Peyer's patch (tissue), 4 donors: ENCODE measurements at places on chromosomes 3 and 15. TPM values are rescaled to one million over a fixed set of nuclear protein-coding genes. Genes with fewer than 3 reads are reported as not detected.

NR1I2 gene
- total RNA-seq = 456 TPM

SYNPR gene
- not detected for total RNA-seq

DNA sequence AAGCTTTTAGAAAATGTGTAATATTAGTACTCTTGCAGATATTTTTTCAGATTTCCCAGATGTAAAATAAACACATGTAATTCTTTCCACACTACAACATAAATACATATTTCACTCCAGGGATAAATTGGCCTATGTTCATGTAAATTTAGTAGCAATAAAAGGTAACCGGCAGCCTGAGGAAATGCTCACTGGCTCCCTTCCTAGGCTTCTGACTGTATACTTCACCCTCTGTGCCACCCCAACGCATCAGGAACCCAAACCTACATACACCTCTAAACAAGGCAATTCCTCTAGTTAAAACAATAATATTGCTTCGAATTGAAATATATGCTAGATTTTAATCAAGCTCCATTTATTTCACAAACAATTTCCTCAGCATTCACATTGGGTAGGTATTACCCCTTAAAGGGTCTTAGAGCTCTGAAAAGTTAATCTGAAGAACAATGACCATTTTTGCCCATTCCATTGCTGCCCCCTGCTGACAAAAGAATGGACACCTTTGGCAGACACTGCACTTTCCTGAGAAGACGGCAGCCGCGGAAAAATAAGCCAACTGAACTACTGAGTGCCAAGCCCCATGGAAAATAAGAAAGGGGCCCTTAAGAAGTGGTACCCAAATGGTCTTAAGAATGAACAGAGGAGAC, 212.5 kb downstream of the OSBPL10 start:
- H3K27ac ChIP-seq = no peak overlapping the region
- DNase-seq = no peak
- H3K27me3 ChIP-seq = no peaks in the 10 kb centered on the region
- no peaks in the 10 kb centered on the region for H3K4me1 ChIP-seq
- H3K4me3 ChIP-seq = no peak overlapping the region
- no peaks in the 10 kb centered on the region for H3K36me3 ChIP-seq

TNFAIP8L3 gene
- total RNA-seq = 4.6 TPM

TTLL13 gene
- total RNA-seq = not detected

- no peak for DNase-seq
- no peaks in the 10 kb centered on the region for H3K4me1 ChIP-seq
- no peak overlapping the region for H3K4me3 ChIP-seq
- no peaks in the 10 kb centered on the region for H3K27me3 ChIP-seq
Measured at GRCh38 chr3:165440380-165440779, 244.2 kb upstream of the SLITRK3 start.

- H3K36me3 ChIP-seq = no peaks in the 10 kb centered on the region
- no peak for DNase-seq
- H3K27me3 ChIP-seq = no peaks in the 10 kb centered on the region
- no peaks in the 10 kb centered on the region for H3K4me1 ChIP-seq
- no peak overlapping the region for H3K27ac ChIP-seq
- H3K4me3 ChIP-seq = no peak overlapping the region
Measured at GRCh38 chr15:99138491-99138982, 33.7 kb downstream of the SYNM start.

GRCh38 chr15:100725121-100726069, 123.0 kb downstream of the ASB7 start:
- no peaks in the 10 kb centered on the region for H3K4me1 ChIP-seq
- no peaks in the 10 kb centered on the region for H3K36me3 ChIP-seq
- H3K4me3 ChIP-seq = no peak overlapping the region
- no peak for DNase-seq
- H3K27ac ChIP-seq = no peak overlapping the region
- H3K27me3 ChIP-seq = no peaks in the 10 kb centered on the region

DNA sequence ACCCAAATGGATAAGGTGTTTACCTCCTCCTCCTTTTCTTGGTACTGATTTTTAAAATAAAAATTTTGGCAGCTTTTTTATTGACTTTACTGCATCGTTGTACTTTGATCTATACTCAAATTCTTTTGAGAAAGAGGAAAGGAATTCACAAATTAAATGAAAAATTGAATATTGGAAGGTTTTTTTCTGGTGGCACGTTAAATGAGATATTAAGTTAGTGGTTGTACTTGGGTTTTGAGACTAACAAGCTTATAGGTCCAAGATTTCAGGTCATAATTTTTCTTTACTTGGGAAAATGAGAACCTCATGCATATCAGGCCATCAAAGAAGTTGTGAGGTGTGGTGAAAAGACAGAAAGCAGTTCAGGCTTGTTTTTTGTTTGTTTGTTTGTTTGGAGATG, 14.1 kb downstream of the RPLP1 start:
- no peak for DNase-seq
- no peak overlapping the region for H3K4me3 ChIP-seq
- no peaks in the 10 kb centered on the region for H3K27me3 ChIP-seq
- no peak overlapping the region for H3K27ac ChIP-seq
- H3K4me1 ChIP-seq = peaks cover 11% of the 10 kb centered on the region

GOLGA8O gene
- not detected for total RNA-seq

PLCB2 gene
- total RNA-seq = 12.3 TPM

GRCh38 chr3:194894538-194894937, 208.9 kb downstream of the FAM43A start:
- H3K27me3 ChIP-seq = no peaks in the 10 kb centered on the region
- no peak overlapping the region for H3K4me3 ChIP-seq
- no peaks in the 10 kb centered on the region for H3K36me3 ChIP-seq
- no peak for DNase-seq

GRCh38 chr15:25852661-25853524, 10.2 kb downstream of the ATP10A start:
- no peaks in the 10 kb centered on the region for H3K27me3 ChIP-seq
- DNase-seq = no peak
- H3K27ac ChIP-seq = no peak overlapping the region
- H3K4me3 ChIP-seq = no peak overlapping the region

GRCh38 chr3:127613406-127613805, 15.2 kb downstream of the MCM2 start:
- no peak for DNase-seq
- no peaks in the 10 kb centered on the region for H3K27me3 ChIP-seq
- no peaks in the 10 kb centered on the region for H3K4me1 ChIP-seq
- H3K36me3 ChIP-seq = peaks cover under 1% of the 10 kb centered on the region

DNA sequence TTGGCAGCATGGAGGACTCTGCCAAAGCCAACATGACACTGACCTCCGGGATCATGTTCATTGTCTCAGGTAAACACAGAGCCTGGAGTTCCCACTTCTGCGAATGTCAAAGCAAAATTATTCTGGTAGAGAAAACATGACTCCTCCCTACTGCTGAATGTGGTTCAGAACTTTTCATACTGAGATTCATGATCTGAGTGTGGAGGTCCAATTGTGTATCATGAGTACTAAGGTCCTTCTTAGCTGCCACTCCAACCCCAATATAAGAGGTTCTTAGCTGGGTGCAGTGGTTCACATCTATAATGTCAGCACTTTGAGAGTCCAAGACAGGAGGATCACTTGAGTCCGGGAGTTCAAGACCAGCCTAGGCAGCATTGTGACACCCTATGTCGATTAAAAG, 13.8 kb downstream of the CLDN18 start:
- no peaks in the 10 kb centered on the region for H3K27me3 ChIP-seq
- no peaks in the 10 kb centered on the region for H3K36me3 ChIP-seq
- H3K4me1 ChIP-seq = no peaks in the 10 kb centered on the region
- H3K27ac ChIP-seq = no peak overlapping the region
- DNase-seq = no peak
- H3K4me3 ChIP-seq = no peak overlapping the region

SLC24A5 gene
- not detected for total RNA-seq

RBM5 gene
- total RNA-seq = 498 TPM

FBXO40 gene
- not detected for total RNA-seq

DNA sequence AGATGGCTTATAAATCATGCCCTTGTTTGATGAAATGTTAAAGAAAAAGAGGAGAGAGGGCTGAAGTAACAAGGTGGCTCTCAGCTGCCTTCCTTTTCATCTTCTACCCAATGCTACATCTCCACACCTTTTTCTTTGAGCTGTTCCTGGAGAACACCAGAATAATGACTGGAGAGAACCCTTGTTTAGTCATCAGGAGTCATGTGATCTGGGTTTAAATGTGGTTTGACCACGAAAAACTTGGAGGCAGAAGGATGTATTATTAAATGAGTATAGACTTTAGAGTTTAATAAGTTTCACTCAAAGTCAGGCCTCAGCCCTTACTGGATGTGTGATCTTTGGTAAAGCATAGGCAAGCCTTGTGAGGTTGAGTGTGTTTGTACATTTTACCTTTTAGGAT, 230.3 kb upstream of the TBL1XR1 start:
- H3K27me3 ChIP-seq = no peaks in the 10 kb centered on the region
- DNase-seq = no peak
- no peaks in the 10 kb centered on the region for H3K4me1 ChIP-seq
- H3K27ac ChIP-seq = no peak overlapping the region

CFAP100 gene
- not detected for total RNA-seq

DNA sequence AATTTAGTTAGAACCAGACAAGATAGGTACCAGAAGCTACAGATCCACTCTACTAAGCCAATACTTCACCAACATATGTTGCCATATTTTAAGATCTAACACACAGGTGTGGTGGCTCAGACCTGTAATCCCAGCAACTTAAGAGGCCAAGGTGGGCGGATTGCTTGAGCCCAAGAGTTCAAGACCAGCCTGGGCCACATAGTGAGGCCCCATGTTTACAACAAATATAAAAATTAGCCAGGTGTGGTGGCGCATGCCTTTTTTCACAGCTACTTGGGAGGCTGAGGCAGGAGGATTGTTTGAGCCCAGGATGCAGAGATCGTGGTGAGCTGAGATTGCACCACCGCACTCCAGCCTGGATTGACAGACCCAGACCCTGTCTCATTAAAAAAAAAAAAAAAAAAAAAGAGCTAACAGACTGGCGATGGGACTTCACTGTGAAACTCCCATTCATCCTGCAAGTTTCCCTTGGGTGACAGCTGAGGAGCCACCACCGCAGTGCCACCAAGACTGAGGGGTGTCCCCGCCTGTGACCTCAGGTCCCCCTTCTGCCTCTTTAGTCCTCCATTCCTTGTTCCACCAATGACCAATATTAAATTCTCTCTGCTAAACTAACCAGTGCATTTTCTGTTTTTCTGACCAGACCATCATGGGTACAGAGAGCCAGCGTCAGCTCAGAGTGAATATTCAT, 163.3 kb downstream of the OR4M2 start:
- H3K4me3 ChIP-seq = no peak overlapping the region
- DNase-seq = no peak
- no peak overlapping the region for H3K27ac ChIP-seq
- H3K27me3 ChIP-seq = no peaks in the 10 kb centered on the region
- H3K36me3 ChIP-seq = no peaks in the 10 kb centered on the region
- no peaks in the 10 kb centered on the region for H3K4me1 ChIP-seq

GRCh38 chr15:91609231-91609630, 244.3 kb upstream of the SLCO3A1 start:
- no peak overlapping the region for H3K4me3 ChIP-seq
- H3K27ac ChIP-seq = no peak overlapping the region
- no peaks in the 10 kb centered on the region for H3K27me3 ChIP-seq
- no peaks in the 10 kb centered on the region for H3K36me3 ChIP-seq
- no peaks in the 10 kb centered on the region for H3K4me1 ChIP-seq

GRCh38 chr15:30859091-30859874, 44.4 kb upstream of the FAN1 start:
- no peaks in the 10 kb centered on the region for H3K36me3 ChIP-seq
- H3K4me1 ChIP-seq = no peaks in the 10 kb centered on the region
- H3K27me3 ChIP-seq = no peaks in the 10 kb centered on the region
- DNase-seq = peak; percentile 57
- no peak overlapping the region for H3K27ac ChIP-seq
- H3K4me3 ChIP-seq = no peak overlapping the region

- H3K27me3 ChIP-seq = no peaks in the 10 kb centered on the region
- H3K4me1 ChIP-seq = no peaks in the 10 kb centered on the region
- H3K27ac ChIP-seq = no peak overlapping the region
- no peak overlapping the region for H3K4me3 ChIP-seq
Measured at GRCh38 chr3:71714595-71714994, 10.6 kb downstream of the EIF4E3 start.

- no peaks in the 10 kb centered on the region for H3K36me3 ChIP-seq
- H3K4me3 ChIP-seq = no peak overlapping the region
- DNase-seq = no peak
- H3K27me3 ChIP-seq = no peaks in the 10 kb centered on the region
- H3K27ac ChIP-seq = no peak overlapping the region
- H3K4me1 ChIP-seq = no peaks in the 10 kb centered on the region
Measured at GRCh38 chr3:28940530-28940929, 340.3 kb upstream of the RBMS3 start.

FMN1 gene
- 36.9 TPM for total RNA-seq
